ENCODE measurements at places on chromosomes 3 and 15.

DNA sequence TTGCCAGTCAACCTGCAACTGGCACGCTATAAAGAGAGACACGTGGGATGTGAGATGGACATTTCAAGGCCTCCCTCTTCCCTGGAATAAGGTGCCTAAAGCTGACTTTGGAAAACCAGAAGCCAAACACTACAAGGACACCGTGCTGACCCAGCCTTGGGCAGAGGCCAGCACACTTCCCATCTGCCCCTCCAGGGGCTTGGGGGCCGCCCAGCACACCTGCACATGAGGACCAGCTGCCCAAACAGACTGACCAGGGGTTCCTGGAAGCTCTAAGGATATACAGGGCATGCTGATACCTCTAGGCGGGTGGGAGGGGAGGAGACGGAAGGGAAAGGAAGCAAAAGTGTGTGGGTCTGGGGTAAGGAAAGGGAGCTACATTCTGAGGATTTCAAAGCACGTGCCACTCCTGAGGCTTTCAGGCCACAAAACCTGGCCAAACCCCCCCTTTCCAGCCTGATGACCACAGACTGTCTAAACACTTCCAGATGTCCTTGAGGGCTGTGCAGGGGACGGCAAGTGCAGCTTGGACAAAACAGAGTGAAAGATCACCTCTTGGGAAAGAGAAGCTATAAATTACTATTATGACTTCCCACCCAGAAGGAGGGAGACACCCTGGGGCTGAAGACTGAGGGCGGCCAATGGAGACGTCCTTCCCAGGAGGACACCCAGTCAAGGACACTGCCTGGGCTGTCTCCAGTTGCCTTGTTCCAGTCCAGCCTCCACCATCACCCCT is 57.9 kb downstream of the ADCY5 start:
- no peak for DNase-seq

GRCh38 chr3:157999246-157999645 is 107.0 kb downstream of the SHOX2 start:
- no peak for DNase-seq

- no peak for DNase-seq
Measured at GRCh38 chr3:177527182-177527581, 329.9 kb upstream of the TBL1XR1 start.

- DNase-seq, result peak; percentile 56
Measured at GRCh38 chr3:188812198-188812597, 359.6 kb upstream of the TPRG1 start.

DNA sequence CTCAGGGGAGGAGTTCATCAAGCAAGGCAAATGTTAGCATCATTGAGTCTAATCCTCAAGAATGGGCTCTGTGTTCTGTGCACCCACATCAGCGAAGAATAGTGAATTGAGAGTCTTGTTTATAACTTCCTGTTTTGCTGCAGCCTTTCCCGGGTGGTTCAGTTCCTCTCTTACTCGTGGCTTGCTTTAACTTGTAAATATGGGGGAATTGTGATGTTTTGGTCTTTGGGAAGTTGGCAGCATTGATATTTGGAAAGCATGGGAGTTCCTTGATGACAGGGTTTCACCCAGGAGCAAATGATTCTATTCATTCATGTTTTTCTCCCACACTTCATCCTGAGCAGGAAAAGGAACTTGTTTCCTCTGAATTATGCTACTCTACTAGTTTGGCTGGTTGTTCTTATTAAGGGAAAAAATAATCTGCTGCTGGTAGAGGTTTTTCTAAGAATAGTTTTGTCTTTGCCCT is 40.4 kb downstream of the GPD1L start:
- DNase-seq, result no peak

- DNase-seq, result peak; percentile 91
Measured at GRCh38 chr3:8451696-8452095, 49.9 kb upstream of the LMCD1 start.

- DNase-seq, result no peak
Measured at GRCh38 chr3:7166460-7166859, 305.5 kb downstream of the GRM7 start.

GRCh38 chr3:194001-194400 is 2.6 kb upstream of the CHL1 start:
- DNase-seq, result no peak

- DNase-seq, result no peak
Measured at GRCh38 chr3:180782195-180782984, 103.1 kb upstream of the CCDC39 start.

GRCh38 chr3:130933801-130934345 is 40.0 kb downstream of the ATP2C1 start:
- peak; percentile 39 for DNase-seq

GRCh38 chr3:111769992-111770352 is 89.1 kb upstream of the PHLDB2 start:
- no peak for DNase-seq

- peak; percentile 21 for DNase-seq
Measured at GRCh38 chr3:189188466-189188865, 16.7 kb downstream of the TPRG1 start.

GRCh38 chr15:90020021-90020735 is 19.1 kb downstream of the ZNF710 start:
- no peak for DNase-seq

- DNase-seq, result no peak
Measured at GRCh38 chr15:59208613-59209249, 2.1 kb downstream of the LDHAL6B start.

GRCh38 chr3:11562277-11562881 is 81.3 kb downstream of the VGLL4 start:
- no peak for DNase-seq
